Vagina (tissue), 2 donors: ENCODE measurements at places on chromosomes 4 and X. TPM values are rescaled to one million over a fixed set of nuclear protein-coding genes. Genes with fewer than 3 reads are reported as not detected.

DNA sequence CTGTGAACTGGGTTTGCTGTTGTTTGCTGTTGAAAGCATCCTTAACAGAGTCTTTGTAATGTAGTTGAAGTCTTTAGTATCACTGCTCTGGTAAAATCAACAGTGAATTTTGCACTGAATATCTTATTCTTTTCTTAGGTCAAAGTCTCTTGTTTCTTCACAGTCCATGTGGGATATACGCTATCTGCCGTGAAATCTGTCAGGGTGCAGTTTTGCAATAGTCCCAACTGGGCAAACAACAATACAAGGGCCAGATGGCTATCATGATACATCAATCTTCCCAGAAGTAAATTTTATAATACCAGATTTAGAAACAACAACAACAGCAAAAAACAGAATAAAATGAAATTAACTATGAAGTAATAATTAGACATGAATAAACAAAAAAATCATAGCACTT is 123.5 kb downstream of the PPARGC1A start:
- no peak for DNase-seq

DNA sequence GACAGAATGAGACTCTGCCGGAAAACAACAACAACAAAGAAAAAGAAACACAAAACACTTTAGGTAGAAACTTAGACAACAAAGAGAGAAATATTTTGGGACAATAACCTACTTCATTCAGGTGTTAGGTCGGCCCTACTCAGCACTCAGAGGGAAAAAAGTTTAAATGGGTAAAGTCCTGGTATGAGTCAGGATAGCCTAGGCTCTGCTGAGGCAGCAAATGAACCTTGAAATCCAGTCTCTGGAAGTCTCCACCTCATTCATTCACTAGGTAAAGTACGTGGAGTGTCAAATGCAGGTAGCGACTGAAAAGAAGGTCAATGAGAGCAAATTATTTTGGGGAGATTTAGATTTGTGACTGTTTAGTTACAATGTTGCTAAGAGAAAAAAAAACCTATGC is 127.4 kb downstream of the FHDC1 start:
- no peak for DNase-seq

DNA sequence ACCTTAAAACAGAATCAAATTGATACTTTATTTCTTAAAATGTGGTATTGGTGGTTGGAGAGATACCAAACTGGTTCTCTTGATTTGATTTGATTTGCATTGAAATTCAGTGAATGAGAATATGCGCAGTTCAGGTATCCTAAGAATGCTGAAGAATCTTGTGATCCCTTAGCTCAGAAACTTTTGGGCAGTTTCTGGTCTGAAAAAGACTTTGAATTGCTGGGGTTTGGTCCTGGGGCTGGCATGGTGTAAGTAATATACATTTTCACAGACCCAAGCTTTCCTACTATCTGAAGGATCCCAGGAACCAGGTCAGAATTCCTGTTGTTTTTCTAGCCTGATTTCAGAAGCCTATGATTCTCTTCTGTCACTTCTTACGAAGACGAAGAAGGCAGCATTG is 6.6 kb downstream of the RAB33B start:
- no peak for DNase-seq

DNA sequence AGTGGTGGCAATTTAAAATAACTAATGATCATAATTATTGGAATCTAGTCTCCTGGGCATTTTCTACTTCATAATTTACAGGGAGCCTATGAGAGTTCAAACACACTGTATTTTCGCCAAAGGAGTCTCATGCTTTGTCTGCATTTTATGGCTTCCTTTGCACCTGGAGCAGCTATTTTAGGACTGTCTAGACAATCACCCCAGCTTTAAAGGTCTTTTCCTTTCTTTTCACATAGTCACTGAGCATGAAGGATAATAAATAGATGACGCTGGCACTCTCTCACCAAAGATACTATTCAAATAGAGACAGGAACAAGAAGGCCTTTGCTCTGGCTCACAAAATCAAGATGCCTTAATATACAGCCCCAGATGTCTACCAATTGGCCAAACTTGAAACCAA is 43.0 kb downstream of the AMELX start:
- no peak for DNase-seq

PCSK1N gene
- 15.0 TPM for total RNA-seq

GRCh38 chrX:135484641-135485289 is 35.7 kb upstream of the INTS6L start:
- no peak for DNase-seq

DNA sequence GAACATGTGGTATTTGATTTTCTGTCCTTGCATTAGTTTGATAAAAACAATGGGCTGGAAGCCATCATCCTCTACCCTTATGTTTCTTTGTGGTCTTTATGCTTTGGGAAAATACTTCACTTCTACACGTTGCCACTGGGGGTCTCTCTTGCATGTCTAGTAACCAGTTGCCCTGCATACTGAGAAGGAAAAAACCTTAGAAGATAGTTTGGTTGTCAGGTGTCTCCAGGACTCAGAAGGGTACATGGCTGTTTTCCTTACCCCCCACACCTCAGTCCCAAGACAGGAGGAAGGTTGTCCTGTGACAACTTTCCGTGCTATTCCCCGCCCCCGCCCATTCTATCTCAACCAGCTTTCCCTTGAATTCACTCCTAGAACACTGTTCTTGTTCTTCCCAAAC is 62.1 kb upstream of the LANCL3 start:
- no peak for DNase-seq

PCDH7 gene
- total RNA-seq, result 23.1 TPM

GRCh38 chr4:127000846-127001245 is 631.9 kb upstream of the INTU start:
- DNase-seq, result no peak

MTMR8 gene
- 7.9 TPM for total RNA-seq

ZCCHC18 gene
- 1.2 TPM for total RNA-seq

GIMD1 gene
- total RNA-seq, result not detected

TLR2 gene
- 14.5 TPM for total RNA-seq

DNA sequence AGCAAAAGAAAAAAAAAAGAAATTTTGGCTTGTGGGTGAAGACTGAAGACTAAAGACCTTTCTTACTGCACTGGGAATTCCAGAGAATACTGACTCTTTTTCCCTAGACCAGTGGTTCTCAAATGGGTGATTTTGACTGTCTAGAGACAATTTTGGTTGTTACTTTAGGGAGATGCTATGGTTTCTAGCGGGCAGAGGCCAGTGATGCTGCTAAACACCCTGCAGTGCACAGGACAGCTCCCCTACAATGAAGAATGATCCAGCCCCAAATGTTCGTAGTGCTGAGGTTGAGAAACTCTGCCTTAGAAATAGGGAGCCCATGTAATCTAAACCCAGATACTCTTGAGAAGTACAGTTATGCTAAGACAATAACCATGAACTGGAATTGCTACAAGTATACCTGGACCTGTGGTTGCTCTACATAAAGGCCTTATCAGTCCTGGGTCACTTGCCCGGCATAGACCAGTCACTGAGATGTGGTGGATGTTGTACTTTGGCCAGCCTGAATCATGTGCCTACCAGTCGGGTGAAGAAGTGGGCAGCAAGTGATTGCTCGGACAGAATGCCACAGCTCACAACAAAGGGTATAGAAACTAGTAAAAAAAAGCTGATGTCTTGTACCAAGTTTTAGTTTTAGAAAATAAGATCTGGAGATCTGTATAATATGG is 16.0 kb downstream of the ARHGAP10 start:
- DNase-seq, result no peak

DNA sequence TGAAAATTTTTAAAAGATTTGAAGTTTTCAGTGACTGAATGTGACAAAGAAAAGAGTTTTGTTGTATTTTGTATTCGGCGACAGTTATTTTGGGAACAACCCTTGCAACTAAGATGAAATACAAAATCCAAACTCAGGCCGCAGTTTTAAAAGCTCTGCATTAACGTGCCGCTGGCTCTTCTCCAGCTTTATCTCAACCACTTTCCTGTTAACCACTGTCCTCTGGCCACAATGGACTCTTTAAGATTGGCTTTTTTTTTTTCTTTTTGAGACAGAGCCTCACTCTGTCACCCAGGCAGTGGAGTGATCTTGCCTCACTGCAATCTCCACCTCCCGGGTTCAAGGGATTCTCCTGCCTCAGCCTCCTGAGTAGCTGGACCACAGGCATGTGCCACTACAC is 22.1 kb upstream of the AMTN start:
- no peak for DNase-seq

- DNase-seq, result no peak
These were observed 145.5 kb upstream of the NAP1L5 start for GRCh38 chr4:88843067-88843685.

DNA sequence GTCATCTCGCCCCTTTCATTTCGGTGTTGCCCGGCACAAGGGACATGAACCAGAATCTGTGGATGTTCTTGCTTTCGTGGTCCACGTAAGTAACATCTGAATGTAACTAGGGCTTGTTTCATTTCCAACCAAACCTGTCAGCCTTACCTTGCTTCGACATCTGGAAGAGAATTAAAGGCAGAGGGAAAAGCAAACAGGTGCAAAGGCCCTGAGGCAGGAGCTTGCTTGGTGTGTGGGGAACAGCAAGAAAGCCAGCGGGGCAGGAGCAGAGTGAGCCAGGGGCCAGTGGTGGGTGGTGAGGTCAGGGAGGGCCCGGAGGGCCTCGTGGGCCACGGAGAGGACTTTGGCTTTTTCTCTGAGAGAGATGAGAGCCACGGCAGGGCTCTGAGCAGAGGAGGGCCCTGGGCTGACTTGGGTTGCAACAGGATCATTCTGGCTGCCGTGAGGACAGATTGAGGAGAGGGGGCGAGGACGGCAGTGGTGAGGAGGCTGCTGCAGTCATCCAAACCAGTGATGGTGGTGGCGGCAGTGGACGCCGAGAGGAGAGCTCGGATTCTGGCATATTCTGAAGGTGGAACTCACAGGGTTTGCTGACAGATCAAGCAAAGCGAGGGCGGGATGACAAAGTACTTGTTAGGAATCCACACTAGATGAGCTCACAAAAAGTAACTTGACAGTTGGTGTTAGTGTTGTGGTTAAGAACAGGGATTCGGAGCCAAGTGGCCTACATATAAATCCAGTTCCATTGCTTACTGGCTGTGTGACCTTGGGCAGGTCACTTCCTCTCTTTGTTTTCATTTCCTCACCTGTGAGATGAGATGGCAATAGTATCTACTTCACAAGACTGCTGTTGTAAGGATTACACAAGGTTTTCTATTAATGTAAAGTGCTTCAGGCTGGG is 6.8 kb upstream of the WDR13 start:
- DNase-seq, result no peak

ASB11 gene
- not detected for total RNA-seq

RBMX2 gene
- 12.8 TPM for total RNA-seq

DNA sequence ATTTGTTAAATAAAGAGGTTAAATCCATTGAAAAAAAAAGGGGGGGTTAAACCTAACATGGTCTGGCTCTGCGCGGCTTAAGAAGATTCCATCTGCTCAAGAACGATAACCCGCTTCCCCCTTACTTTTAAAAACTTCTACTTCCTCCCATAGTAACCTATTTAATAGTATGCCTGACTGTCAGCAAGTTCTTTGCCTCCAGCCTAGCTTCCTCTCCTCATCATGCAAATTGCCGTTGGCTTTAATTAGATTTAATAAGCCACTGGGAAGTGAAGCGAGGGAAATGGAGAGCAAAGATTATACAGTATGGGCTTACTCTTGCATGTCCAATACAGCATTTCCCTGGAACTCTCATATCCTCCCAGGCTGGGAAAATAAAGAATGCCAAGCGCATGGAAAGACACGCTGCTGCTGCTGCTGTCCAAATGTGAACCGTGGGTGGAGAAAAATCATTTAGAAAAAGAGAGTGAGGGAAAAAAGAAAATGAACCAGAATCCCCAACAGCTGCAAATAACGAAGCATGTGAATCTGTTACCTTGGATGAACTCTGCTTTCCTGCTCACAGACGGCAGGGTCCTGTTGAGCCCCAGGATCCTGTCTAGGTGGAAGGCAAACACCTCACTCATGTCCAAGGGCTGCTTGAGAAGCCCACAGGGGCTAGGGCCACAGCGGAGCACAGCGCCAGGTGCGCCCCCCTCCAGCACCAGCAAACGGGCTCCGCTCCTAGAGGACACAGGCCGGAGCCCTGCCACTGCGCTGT is 2.7 kb downstream of the GASK1B start:
- no peak for DNase-seq

ARHGAP6 gene
- total RNA-seq, result 15.7 TPM

- no peak for DNase-seq
These were observed 44.5 kb upstream of the WDR1 start for GRCh38 chr4:10161146-10161545.
